ENCODE measurements at places on chromosomes 7 and 10.

DNA sequence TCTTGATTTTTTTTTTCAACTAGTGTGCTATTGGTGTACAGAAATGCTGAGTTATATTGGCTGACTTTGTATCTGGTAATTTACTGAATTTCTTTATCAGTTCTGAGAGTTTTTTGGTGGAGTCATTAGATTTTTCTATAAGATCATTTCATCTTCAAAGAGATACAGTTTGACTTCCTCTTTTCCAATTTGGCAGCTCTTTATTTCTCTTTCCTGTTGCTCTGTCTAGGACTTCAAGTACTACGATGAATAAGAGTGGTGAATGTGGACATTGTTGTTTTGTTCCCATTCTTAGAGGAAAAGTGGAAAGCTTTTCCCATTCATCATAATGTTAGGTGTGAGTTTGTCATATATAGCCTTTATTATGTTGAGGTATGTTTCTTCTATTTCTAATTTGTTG lies 50.2 kb downstream of the LOXL4 start:
- no peak for DNase-seq

DNA sequence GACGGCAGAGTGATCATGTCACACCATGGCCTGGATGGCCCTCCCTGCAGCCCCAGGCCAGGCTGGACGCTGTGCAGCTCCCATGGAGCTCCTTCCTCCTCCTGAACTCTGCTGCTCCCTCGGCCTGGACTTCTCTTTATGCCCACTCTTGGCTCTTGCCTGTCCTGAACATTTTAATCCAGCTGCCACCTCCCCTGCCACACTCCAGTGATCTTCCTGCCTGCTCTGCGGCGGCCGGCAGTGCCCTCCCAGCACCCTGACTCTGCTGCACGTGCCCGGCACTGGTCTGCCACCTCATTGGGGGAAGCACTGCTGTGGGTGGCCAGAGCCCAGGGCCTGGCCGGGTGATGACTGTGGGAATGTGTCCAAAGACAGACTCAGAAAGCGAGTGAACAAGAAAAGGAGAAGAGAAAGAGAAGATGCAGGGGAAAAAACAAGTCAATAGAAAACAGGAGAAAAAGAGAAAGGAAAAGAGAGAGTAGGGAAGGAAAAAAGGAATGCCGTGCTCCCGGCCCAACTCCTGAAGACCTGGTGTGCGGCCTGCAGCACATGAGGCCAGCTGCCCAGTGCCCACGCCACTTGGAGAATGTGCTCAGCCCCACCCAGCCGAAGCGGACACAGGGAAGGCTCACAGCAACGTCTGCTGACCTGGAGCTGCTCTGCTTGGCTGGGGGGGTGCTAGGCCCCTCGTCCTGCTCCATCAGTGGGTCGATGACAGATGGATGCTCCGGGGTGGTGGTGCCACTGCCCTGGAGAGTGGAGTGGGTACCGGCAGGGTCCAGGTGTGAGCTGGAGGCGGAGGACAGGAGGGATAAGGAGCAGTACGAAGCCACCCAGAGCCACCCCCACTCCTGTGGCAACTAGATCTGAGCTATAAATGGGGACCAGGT lies 115.9 kb downstream of the DLG5 start:
- no peak for DNase-seq

- no peak for DNase-seq
Measured at GRCh38 chr7:15313361-15313760, 248.5 kb downstream of the AGMO start.

DNA sequence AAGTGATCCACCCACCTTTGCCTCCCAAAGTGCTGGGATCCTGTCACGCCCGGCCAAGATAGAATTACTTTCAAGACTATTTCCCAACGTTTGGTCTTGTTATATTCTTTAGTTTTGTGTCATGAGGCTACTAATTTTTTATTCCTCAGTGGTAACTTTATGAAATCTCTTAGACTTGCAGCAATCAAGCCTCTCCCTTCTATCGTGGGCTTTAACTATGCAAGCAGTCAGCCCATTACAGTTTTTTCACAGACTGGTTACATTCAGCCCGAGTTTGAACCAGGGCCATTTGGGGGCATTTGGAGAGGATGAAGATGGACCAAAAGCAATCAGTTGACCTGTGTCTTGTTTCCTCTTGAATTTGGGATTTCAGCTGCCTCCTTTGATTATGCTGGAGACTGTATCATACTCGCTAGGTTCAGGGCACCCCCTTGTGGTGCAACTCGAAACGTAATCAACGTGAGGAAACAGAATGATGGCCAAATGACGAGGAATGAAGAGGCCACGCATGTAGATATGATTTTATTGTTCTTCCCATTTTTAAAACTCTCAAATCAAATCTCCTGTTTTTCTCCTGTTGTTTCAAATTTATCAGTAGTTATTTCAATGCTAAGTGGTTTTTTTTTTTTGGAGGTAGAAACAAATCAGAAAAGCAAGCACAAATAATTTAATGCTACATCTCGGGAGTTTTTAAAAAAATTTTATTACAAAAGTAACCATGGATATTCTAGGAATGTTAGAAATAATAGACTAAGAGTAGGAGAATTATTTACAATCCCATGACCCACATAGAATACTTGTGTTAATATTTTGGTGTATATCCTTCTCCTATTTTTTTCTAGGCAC lies 151.6 kb downstream of the KIAA1217 start:
- DNase-seq, result peak; percentile 76

- DNase-seq, result no peak
Measured at GRCh38 chr7:43039346-43039745, 73.1 kb upstream of the HECW1 start.

GRCh38 chr10:3570131-3570729 lies 214.8 kb downstream of the KLF6 start:
- DNase-seq, result no peak

GRCh38 chr10:119893074-119893473 lies 544 bp downstream of the SEC23IP start:
- no peak for DNase-seq

GRCh38 chr10:63483983-63484382 lies 18.2 kb upstream of the JMJD1C start:
- no peak for DNase-seq

- no peak for DNase-seq
Measured at GRCh38 chr10:34489973-34490745, 324.9 kb downstream of the PARD3 start.

DNA sequence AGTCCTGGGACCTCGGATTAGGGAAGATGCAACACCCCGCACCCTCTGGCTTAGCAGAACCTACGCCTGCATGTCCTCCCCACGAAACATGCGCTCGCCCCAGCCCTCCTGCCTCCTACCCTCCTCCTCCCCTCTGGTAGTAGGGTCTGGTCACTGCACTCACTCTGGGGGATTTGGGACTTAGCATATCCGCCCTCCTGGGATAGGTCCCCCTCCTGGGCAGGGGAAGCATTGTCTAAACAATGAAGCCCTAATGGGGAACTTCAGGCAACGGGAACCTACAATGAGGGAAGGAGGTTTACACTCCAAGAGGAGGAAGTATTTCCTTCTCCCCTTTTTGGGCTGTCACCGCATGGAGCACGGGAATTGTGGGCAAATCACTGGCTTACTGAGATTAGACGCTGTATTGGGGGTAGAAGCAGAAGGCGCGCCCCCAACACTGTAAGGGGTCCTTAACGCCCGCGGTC lies 892 bp downstream of the CRHR2 start:
- no peak for DNase-seq

- DNase-seq, result no peak
Measured at GRCh38 chr10:73922864-73923133, 11.9 kb downstream of the PLAU start.

DNA sequence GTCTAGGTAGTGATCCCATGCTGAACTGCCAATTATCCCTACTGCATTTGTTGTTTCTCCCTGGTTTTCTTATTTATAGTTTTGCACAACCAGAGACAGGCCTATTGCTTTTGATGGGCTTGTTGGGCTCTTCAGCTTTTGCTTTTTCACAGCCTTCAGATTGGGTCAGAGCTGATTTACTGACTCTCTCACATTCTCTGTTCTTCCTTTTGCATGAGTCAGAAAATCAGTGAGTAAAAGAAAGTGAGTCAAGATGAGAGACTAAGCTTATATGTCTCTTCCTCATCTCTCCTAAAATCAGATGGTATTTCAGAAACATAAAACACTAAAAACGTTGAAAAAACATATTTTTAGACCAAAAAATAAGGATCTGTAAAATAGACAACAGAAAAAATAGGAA lies 1135.4 kb downstream of the XPNPEP1 start:
- DNase-seq, result no peak

DNA sequence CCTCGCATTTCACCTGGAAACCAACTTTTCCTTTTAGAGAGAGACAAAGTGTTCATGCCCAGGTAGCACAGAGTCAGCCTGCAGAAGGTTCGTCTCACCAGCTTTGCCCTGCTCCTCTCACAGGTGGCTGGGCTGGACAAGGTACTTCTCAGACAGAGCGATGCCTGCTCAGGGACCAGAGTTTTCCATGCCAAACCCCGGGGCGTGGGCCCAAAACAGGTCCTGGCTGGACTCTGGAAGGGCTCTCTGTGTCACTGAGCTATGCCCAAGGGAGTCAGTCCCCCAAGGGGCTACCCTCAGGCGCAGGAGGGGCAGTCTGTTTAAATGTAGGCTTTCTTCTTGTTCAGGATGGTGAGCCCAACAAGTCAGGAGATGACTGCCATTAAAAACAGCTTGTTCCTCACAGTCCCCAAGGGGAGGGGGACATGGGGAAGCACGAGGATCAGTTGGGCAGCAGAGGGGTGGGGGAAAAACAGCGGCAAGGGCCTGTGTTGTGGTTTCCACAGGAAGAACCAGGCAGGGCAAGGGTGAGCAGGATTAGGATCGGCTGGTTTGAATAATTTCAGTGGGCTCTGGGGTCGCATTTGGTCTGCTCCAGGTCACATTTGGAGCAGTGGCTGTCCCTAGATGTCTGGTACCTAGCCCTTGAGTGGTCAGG lies 55.5 kb upstream of the FIGNL1 start:
- no peak for DNase-seq

DNA sequence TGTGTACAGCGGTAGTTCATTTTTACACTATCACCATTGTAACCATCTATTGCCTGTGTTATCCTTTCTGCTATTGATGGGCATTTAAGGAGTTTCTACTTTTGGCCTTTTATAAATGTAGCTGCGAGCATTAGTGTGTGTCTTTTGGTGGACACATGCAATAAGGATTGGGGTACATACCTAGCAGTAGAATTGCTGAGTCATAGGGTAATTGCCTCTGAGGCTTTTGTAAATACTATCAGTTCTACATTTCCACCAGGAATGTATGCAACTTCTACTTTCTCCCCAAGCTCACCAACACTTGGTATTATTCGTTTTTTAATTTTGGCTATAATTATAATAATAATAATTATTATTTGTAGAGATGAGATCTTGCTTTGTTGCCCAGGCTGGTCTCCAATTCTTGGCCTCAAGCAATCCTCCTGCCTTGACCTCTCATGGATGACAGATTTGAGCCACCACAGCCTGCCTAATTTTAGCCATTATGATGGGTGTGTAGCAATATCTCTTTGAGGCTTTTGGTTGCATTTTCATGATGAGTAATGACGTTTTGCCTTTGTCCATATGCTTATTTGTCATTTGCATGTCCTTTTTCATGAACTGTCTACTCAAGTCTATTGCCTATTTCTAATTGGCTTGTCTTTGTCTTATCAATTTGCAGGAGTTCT lies 277.0 kb downstream of the ACTR3B start:
- DNase-seq, result no peak

DNA sequence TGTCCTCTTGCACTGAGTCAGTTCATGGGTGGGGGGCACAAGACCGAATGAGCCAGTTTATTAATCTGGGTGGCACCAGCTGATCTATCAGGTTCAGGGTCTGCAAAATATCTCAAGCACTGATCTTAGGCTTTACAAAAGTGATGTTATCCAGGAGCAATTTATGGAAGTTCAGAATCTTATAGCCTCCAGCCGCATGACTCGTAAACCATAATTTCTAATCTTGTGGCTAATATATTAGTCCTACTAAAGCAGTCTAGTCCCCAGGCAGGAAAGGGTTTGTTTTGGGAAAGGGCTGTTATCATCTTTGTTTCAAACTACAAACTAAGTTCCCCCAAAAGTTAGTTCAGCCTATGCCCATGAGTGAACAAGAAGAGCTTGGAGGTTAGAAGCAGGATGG lies 33.9 kb downstream of the AKR1C8 start:
- no peak for DNase-seq

- no peak for DNase-seq
Measured at GRCh38 chr7:45054442-45054841, 34.3 kb downstream of the NACAD start.

GRCh38 chr10:124997306-124997705 lies 55.4 kb downstream of the ZRANB1 start:
- DNase-seq, result no peak

DNA sequence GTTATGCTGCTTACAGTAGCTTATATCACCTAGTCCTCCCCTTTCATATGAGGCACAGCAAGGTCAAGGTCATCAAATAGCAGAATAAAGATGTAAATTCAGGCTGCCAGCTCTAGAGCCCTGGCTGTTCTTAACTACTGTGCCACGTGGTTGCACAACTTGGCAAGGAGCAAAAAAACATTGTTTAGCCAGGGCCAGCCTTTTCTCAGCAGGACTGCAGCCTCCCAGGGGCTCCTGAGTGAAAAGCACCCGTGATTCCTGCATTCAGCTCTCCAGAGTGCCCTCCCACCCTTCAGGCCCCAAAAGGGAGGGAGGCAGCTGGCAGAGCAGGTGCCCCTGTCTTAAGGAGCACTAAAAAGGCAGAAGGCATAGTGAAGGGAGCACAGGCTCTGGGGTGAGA lies 31.8 kb upstream of the TM9SF3 start:
- DNase-seq, result no peak

DNA sequence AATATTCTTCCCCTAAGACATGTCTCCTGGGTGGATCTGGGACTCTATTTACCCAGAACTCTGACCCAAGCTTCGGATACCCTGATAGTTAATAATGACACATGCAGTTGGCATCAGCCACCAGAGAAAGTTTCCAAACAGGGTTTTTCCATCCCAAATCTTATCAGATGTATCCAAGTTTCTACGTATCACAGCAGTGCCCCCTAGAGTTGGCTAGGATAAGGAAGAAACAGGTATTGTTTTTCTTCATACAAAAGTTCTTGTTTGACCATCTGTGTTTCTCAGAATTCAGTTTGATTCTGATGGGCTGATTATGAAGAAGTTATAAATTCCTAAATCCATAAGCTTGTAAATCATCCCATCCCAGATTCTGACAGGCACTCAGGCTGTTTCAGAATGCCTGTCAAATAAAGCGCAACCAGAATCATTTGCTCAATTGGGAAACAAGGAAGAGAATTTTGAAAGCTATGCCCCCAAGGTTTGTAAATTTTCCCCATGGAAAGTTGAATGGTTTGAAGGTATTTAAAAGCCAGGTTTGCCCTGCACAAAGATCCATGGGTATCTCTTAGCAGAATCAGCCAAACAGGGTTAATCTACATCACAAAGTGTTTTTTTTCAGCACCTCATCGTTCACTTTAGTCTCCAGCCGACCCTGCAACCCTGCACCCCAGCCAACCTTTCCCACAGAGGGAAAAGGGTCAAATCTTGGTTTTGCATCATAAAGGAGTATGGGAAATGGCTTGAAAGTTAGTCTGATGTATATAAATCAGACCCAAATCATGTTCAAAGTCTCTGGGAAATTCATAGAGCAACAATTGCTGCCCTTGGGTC lies 47.4 kb downstream of the NRAP start:
- DNase-seq, result no peak

GRCh38 chr7:44385434-44386138 lies 60.2 kb upstream of the CAMK2B start:
- no peak for DNase-seq
